HCT116 (cell line): ENCODE measurements at places on chromosomes 1 and 21.

DNA sequence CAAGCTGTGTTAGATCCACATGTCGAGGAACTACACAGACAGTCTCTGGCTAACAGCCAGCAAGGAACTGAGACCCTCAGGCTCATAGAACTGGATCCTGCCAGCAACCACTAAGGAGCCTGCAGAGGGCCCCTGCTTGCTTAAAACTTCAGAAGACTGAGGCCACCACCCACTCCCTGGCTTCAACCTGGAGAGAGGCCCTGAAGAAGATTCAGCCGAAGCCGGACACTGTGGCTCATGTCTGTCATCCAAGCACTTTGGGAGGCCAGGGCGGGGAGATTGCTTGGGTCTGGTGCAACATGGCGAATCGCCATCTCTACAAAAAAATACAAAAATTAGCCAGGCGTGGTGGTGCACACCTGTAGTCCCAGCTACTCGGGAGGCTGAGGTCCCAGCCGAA lies 92.6 kb upstream of the TMPRSS2 start:
- no peaks in the 10 kb centered on the region for H3K4me1 ChIP-seq
- H3K27me3 ChIP-seq, result no peaks in the 10 kb centered on the region
- H3K4me3 ChIP-seq, result no peak overlapping the region
- no peak overlapping the region for H3K27ac ChIP-seq

- no peak overlapping the region for H3K27ac ChIP-seq
- no peak overlapping the region for H3K4me3 ChIP-seq
- no peaks in the 10 kb centered on the region for H3K4me1 ChIP-seq
- DNase-seq, result no peak
- peaks cover 13% of the 10 kb centered on the region for H3K36me3 ChIP-seq
These were observed 53.2 kb downstream of the AHCTF1 start for GRCh38 chr1:246878551-246878950.

- H3K27ac ChIP-seq, result no peak overlapping the region
- no peaks in the 10 kb centered on the region for H3K4me1 ChIP-seq
- H3K36me3 ChIP-seq, result no peaks in the 10 kb centered on the region
- H3K4me3 ChIP-seq, result no peak overlapping the region
- no peaks in the 10 kb centered on the region for H3K27me3 ChIP-seq
These were observed 60.0 kb upstream of the HMCN1 start for GRCh38 chr1:185674201-185674600.

DNA sequence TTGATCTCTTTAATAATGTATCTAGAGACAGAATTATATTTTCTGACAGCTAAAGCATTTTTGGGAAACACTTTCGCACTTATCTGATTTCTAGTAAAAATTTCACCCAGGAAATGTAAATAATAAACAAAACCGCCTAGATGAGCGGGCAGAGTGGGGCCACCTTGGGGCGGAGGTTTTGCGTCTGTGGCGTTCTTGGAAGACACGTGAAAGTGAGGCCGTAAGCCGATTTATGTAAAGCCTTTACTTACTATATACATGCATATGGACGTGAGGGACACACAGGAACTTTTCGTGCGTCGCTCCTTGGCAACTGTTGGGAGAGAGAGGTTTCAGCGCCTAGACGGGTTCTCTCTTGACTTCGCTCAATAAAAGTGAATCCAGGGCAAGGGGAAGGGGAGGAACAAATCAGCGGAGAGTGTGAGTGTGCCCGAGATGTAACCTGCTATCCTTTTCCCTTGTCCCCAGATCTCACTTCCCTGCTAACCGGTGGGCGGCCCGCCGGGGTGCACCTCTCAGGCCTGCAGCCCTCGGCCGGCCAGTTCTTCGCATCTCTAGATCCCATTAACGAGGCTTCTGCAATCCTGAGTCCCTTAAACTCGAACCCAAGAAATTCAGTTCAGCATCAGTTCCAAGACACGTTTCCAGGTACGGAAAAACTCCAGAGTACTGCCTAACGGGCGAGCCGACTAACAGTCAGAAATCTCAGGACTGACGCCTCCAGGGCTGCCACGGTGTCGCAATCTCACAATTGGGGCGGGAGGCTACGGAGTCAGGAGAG lies 1.7 kb downstream of the HLX start:
- no peak overlapping the region for H3K27ac ChIP-seq
- H3K36me3 ChIP-seq, result no peaks in the 10 kb centered on the region
- H3K4me3 ChIP-seq, result no peak overlapping the region; the same call in 1 of the 2 replicates

DNA sequence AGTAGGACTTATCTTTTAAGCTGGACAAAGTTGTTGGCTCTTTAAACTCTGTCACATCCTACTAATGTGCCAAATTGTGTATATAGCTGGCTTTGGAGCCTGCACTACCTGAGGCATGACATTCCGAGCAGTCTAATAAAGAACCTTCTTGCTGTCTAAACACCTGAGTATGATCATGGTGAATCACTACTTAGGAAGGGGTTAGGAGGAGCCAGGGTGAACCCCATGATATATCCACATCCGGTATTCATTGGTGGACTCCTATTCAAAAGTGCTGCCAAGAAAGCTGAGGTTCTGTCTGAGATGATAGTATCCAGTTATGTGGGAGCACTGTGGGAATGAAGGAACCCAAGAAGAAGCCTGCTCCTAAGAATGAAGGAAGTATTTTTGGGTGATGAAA lies 27.1 kb downstream of the CRNN start:
- no peaks in the 10 kb centered on the region for H3K36me3 ChIP-seq
- H3K4me3 ChIP-seq, result no peak overlapping the region
- H3K27me3 ChIP-seq, result peaks cover 49% of the 10 kb centered on the region
- H3K4me1 ChIP-seq, result no peaks in the 10 kb centered on the region
